ENCODE measurements at places on chromosomes 11 and 22.

GRCh38 chr11:75820645-75821044 is 5.6 kb downstream of the UVRAG start:
- DNase-seq = peak; percentile 62
- peaks cover 2% of the 10 kb centered on the region for H3K4me1 ChIP-seq
- no peak overlapping the region for H3K4me3 ChIP-seq
- no peak overlapping the region for H3K27ac ChIP-seq
- H3K36me3 ChIP-seq = peaks cover 8% of the 10 kb centered on the region
- H3K27me3 ChIP-seq = no peaks in the 10 kb centered on the region

GRCh38 chr22:49451070-49451840 is 376.4 kb downstream of the BRD1 start:
- DNase-seq = no peak
- H3K27me3 ChIP-seq = no peaks in the 10 kb centered on the region
- no peak overlapping the region for H3K27ac ChIP-seq
- no peaks in the 10 kb centered on the region for H3K36me3 ChIP-seq
- no peaks in the 10 kb centered on the region for H3K4me1 ChIP-seq
- H3K4me3 ChIP-seq = no peak overlapping the region

- H3K36me3 ChIP-seq = no peaks in the 10 kb centered on the region
- H3K4me1 ChIP-seq = no peaks in the 10 kb centered on the region
- peaks cover 59% of the 10 kb centered on the region for H3K27me3 ChIP-seq
- H3K4me3 ChIP-seq = no peak overlapping the region
Observed at GRCh38 chr11:111363985-111364384, 15.1 kb downstream of the POU2AF1 start.

DNA sequence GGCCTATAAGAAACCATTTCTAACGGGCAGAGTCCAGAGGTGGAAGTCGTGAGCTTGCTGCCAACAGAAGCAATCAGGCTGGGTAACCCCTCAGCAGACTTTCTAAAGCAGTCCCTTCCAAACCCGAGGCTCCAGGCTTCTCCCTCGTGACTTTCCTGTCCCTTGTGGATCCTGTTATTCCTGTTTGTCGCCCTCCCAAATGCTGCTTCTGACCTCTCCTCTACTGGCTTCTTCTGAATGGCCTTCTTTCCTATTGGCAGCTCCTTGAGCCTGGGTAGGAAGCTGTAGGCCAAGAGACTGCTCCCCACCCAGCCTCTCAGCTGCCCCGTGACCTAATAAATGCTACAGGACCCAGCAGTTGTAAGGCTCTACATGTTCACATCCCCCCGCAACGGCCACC is 35.0 kb downstream of the MAFF start:
- peaks cover 58% of the 10 kb centered on the region for H3K36me3 ChIP-seq
- H3K4me1 ChIP-seq = peaks cover 16% of the 10 kb centered on the region
- H3K27ac ChIP-seq = no peak overlapping the region
- H3K4me3 ChIP-seq = no peak overlapping the region
- no peaks in the 10 kb centered on the region for H3K27me3 ChIP-seq

- H3K4me3 ChIP-seq = no peak overlapping the region
- peaks cover 9% of the 10 kb centered on the region for H3K4me1 ChIP-seq
- DNase-seq = no peak
Observed at GRCh38 chr11:45141631-45142030, 4.8 kb upstream of the PRDM11 start.

- H3K4me3 ChIP-seq = no peak overlapping the region
- H3K36me3 ChIP-seq = peaks cover 37% of the 10 kb centered on the region
- no peak for DNase-seq
Observed at GRCh38 chr11:862696-863022, 20.0 kb downstream of the TSPAN4 start.

GRCh38 chr11:60502221-60502775 is 9.7 kb downstream of the MS4A12 start:
- H3K27ac ChIP-seq = no peak overlapping the region
- peaks cover 5% of the 10 kb centered on the region for H3K4me1 ChIP-seq
- H3K27me3 ChIP-seq = no peaks in the 10 kb centered on the region

- H3K27ac ChIP-seq = no peak overlapping the region
- no peaks in the 10 kb centered on the region for H3K4me1 ChIP-seq
- DNase-seq = no peak
Observed at GRCh38 chr11:30206249-30206996, 24.4 kb upstream of the FSHB start.

DNA sequence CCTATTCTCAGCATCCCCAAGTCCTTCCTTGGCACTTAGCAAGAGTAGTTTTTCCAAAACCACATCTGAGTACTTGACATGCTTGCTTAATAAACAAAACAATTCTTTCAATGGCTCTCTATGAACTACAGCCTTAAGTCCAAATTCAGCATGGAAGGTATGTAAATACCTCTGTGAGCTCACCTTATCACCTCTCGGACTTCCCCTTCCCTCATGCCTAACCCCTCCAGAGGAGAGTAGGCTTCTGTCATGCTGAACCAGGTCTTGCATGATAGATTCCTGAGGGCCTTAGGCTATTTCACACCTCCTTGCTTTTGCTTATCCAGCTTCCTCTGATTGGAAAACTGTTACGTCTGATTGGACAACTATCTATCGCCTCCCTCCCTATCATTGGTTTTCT is 312.9 kb upstream of the CCDC90B start:
- H3K36me3 ChIP-seq = no peaks in the 10 kb centered on the region
- no peaks in the 10 kb centered on the region for H3K27me3 ChIP-seq
- H3K4me3 ChIP-seq = no peak overlapping the region
- H3K4me1 ChIP-seq = no peaks in the 10 kb centered on the region

DNA sequence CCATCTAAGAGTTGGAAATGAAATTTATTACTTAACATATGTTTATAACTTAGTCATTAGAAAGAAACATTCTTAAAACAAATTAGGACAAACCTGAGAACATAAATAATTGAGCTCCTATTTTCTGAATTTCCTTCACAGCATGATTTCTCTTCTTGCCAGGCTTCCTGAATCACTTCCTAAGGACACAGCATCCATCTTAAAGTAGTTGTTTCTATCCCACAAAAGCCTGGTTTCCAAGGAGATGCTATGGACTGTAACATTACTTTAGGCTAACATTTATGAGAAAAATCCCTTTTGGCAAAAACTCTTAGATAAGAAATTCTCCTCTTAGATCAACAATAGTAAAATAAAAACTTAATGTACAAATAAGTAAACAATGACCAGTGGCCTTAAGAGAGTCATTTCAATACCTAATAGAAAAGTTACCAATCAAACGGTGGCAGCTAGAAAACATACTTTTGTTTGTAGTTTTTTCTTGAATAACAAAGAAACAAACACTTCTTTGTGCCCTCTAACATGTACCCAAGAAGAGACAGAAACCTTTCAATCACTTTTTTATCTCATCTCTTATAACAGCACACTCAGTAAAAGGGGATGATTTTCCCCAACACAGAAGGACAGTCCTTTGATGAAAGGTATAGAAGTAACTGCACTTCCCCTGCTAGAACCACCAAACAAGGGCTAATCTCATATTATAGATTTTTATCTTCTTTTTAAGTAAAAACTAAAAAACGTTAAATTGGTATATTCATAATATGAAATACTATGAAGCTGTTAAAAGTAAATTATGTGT is 74.5 kb downstream of the TTC28 start:
- DNase-seq = no peak
- H3K36me3 ChIP-seq = no peaks in the 10 kb centered on the region
- no peak overlapping the region for H3K4me3 ChIP-seq
- no peaks in the 10 kb centered on the region for H3K27me3 ChIP-seq

- peak overlapping the region; percentile 68 for H3K27ac ChIP-seq
- no peaks in the 10 kb centered on the region for H3K27me3 ChIP-seq
- peak overlapping the region; percentile 92 for H3K4me3 ChIP-seq
- no peaks in the 10 kb centered on the region for H3K36me3 ChIP-seq
Observed at GRCh38 chr22:18022876-18023275, 1.5 kb downstream of the MICAL3 start.

GRCh38 chr11:23211221-23211620 is 350.9 kb upstream of the CCDC179 start:
- no peaks in the 10 kb centered on the region for H3K36me3 ChIP-seq
- H3K4me3 ChIP-seq = no peak overlapping the region
- no peak for DNase-seq

GRCh38 chr11:14582793-14583192 is 60.8 kb upstream of the PDE3B start:
- H3K36me3 ChIP-seq = no peaks in the 10 kb centered on the region
- no peaks in the 10 kb centered on the region for H3K4me1 ChIP-seq
- H3K4me3 ChIP-seq = no peak overlapping the region
- no peak overlapping the region for H3K27ac ChIP-seq
- H3K27me3 ChIP-seq = no peaks in the 10 kb centered on the region
- no peak for DNase-seq

DNA sequence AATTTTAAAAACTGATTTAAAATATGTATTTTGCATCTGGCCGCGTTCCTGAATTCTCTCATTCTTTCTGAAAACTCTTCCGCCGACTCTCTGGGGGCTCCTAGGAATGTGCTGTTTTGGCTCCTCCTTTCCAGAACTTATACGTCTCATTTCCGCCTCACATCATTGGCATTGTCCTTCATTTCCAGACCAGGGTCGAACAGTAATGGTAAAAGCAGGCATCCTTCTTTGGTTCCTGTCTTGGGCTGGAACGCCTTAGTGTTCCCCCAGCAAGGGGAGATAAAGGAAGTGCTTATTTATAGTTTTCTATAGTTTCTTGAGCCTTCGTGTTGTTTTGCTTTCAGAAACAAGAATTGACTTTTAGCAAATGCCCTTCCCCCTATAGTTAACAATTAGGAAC is 10.9 kb upstream of the TNNT3 start:
- peak overlapping the region; percentile 58 for H3K4me3 ChIP-seq
- DNase-seq = no peak
- no peaks in the 10 kb centered on the region for H3K36me3 ChIP-seq
- no peak overlapping the region for H3K27ac ChIP-seq
- peaks cover 27% of the 10 kb centered on the region for H3K27me3 ChIP-seq

- H3K27ac ChIP-seq = no peak overlapping the region
- H3K4me3 ChIP-seq = no peak overlapping the region
- H3K27me3 ChIP-seq = no peaks in the 10 kb centered on the region
- H3K4me1 ChIP-seq = no peaks in the 10 kb centered on the region
Observed at GRCh38 chr11:88521799-88522201, 184.3 kb upstream of the CTSC start.

GRCh38 chr11:128424271-128424711 is 163.1 kb downstream of the ETS1 start:
- DNase-seq = no peak
- no peak overlapping the region for H3K27ac ChIP-seq
- peaks cover 14% of the 10 kb centered on the region for H3K4me1 ChIP-seq
- no peaks in the 10 kb centered on the region for H3K27me3 ChIP-seq
- no peaks in the 10 kb centered on the region for H3K36me3 ChIP-seq

GRCh38 chr11:61174273-61174672 is 13.0 kb upstream of the VPS37C start:
- no peaks in the 10 kb centered on the region for H3K36me3 ChIP-seq
- H3K27me3 ChIP-seq = peaks cover 51% of the 10 kb centered on the region
- no peak overlapping the region for H3K27ac ChIP-seq
- DNase-seq = no peak
- H3K4me3 ChIP-seq = no peak overlapping the region

GRCh38 chr11:9285850-9286587 is 20.9 kb upstream of the DENND5A start:
- H3K4me1 ChIP-seq = no peaks in the 10 kb centered on the region
- no peak overlapping the region for H3K27ac ChIP-seq
- no peaks in the 10 kb centered on the region for H3K27me3 ChIP-seq
- no peak for DNase-seq
- H3K36me3 ChIP-seq = peaks cover 67% of the 10 kb centered on the region

DNA sequence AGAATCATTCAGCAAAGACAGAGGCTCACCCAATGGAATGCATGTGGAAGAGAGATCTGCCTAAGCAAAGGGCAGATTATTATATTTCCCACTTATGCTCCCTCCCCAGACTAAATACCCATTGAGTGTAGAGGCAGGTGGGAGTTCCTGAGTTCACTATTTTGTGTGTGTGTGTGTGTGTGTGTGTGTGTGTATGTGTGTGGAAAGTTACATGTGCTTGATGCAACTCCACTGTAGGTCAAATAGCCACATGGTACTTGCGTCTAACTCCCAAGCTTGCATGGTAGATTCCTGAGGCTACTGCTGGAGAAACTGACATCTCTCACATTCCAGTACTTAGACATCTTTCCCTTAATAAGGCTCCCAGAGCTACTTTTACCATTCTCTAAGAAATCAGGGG is 3.4 kb upstream of the COPB1 start:
- no peak overlapping the region for H3K4me3 ChIP-seq
- H3K36me3 ChIP-seq = peaks cover 57% of the 10 kb centered on the region
- H3K4me1 ChIP-seq = peaks cover 1% of the 10 kb centered on the region
- no peak for DNase-seq

GRCh38 chr11:115892016-115892415 is 387.8 kb upstream of the CADM1 start:
- no peaks in the 10 kb centered on the region for H3K27me3 ChIP-seq
- no peak overlapping the region for H3K4me3 ChIP-seq
- H3K36me3 ChIP-seq = no peaks in the 10 kb centered on the region
- H3K4me1 ChIP-seq = peaks cover 8% of the 10 kb centered on the region

DNA sequence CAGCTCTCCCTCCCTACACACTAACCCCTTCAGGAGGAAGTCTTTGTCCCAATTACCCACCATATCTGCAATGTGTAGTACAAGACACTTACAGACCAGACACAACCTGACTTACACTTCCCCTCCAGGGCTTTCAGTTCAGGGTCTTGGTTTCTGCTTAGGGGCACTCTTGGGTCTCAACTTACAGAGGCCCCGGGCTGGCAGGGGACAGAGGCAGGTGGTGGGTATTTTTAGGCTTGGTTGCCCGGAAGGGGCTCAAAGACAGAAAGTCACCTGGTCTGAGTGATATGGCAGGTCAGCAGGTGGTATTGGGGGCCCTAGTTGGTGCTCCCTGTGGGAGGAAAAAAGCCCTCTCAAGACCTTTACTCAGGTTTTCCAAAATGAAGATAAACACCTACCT is 3.4 kb upstream of the TMEM184B start:
- no peak overlapping the region for H3K4me3 ChIP-seq
- no peak overlapping the region for H3K27ac ChIP-seq
- H3K27me3 ChIP-seq = peaks cover 3% of the 10 kb centered on the region
- peaks cover 11% of the 10 kb centered on the region for H3K4me1 ChIP-seq
- no peak for DNase-seq

GRCh38 chr11:102416976-102417375 is 35.6 kb downstream of the TMEM123 start:
- no peak for DNase-seq
- H3K27ac ChIP-seq = no peak overlapping the region
- H3K36me3 ChIP-seq = peaks cover 8% of the 10 kb centered on the region
- no peaks in the 10 kb centered on the region for H3K27me3 ChIP-seq
- peaks cover 3% of the 10 kb centered on the region for H3K4me1 ChIP-seq
- H3K4me3 ChIP-seq = no peak overlapping the region

DNA sequence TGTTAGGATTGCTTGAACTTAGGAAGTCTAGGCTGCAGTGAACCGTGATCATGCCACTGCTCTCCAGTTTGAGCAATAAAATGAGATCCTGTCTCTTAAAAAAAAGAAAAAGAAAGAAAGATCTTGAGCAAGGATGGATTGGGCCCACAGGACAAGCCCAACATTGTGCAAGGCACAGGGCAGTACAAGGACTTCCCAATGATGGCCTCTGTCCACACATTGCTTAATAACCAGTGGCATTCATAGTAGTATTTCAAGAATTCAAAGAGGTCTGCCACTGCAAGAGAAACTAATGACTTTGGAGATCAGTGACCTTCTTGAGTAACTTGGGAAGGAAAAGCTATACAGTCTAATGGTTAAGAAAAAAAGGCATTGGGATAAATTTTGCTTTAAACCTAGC is 44.6 kb downstream of the SEZ6L start:
- no peak overlapping the region for H3K4me3 ChIP-seq
- no peak overlapping the region for H3K27ac ChIP-seq
- H3K4me1 ChIP-seq = no peaks in the 10 kb centered on the region
- no peaks in the 10 kb centered on the region for H3K36me3 ChIP-seq
- no peak for DNase-seq

GRCh38 chr11:30522536-30523243 is 63.5 kb downstream of the MPPED2 start:
- no peaks in the 10 kb centered on the region for H3K36me3 ChIP-seq
- DNase-seq = no peak
- no peaks in the 10 kb centered on the region for H3K27me3 ChIP-seq
- no peak overlapping the region for H3K27ac ChIP-seq
- H3K4me1 ChIP-seq = no peaks in the 10 kb centered on the region
- H3K4me3 ChIP-seq = no peak overlapping the region
